Cardiac septum (tissue), 1 donor: ENCODE measurements at places on chromosomes 1 and 21. TPM values are rescaled to one million over a fixed set of nuclear protein-coding genes. Genes with fewer than 3 reads are reported as not detected.

The SPRR1B gene
- total RNA-seq: not detected

The CYYR1 gene
- total RNA-seq: 13.8 TPM

The TNFAIP8L2 gene
- total RNA-seq: 0.86 TPM

The CENPS gene
- total RNA-seq: 7.3 TPM

The TNFSF4 gene
- 0.22 TPM for total RNA-seq

- no peak for DNase-seq
Observed at GRCh38 chr1:183773482-183774274, 31.2 kb upstream of the RGL1 start.

GRCh38 chr1:26887125-26887524, 3.0 kb downstream of the GPN2 start:
- DNase-seq: no peak

- no peak for DNase-seq
Observed at GRCh38 chr1:238677567-238677966, 708.8 kb upstream of the CHRM3 start.

DNA sequence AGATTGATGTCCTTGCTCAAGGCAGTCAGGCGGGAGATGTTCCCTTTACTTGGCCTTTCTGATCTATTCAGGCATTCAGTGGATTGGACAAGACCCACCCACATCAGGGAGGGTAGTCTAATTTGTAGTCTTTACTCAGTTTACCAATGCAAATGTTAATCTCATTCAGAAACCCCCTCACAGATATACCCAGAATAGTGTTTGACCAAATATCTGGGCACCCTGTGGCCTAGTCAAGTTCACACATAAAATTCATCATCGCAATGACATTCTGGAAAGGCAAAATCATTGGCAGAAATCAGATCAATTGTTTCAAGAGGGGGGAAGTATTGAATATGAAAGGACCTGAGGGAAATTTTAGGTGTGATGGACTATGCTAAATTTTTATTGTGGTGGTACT, 12.5 kb upstream of the SFT2D2 start:
- no peak for DNase-seq

- DNase-seq: no peak
Observed at GRCh38 chr1:241846862-241847539, 1.0 kb upstream of the EXO1 start.

- no peak for DNase-seq
Observed at GRCh38 chr1:15453734-15454133, 2.8 kb upstream of the CELA2A start.

DNA sequence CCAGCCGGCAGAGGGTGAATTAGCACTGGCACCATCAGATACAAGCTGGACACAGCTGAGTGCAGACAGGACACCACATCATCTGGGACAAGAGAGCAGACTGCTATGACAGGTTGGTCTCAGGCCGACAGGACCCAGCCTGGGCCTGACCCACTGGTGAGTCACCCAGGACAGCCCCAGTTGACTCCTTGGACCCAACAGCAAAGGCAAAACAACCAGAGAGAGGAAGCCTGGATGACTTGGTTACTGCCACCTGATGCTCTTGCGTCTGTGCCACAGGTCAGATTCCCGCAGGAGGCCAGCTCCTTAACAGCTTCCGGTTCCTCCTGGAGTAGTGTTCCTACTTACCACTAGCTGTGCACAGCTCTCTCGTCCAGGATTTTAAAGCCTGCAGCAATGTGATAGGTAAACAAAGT, 18.5 kb downstream of the CCN1 start:
- peak; percentile 54 for DNase-seq

- DNase-seq: no peak
Observed at GRCh38 chr1:54506594-54506993, 41.4 kb upstream of the ACOT11 start.

- no peak for DNase-seq
Observed at GRCh38 chr21:28588997-28589396, 403.7 kb downstream of the LTN1 start.

DNA sequence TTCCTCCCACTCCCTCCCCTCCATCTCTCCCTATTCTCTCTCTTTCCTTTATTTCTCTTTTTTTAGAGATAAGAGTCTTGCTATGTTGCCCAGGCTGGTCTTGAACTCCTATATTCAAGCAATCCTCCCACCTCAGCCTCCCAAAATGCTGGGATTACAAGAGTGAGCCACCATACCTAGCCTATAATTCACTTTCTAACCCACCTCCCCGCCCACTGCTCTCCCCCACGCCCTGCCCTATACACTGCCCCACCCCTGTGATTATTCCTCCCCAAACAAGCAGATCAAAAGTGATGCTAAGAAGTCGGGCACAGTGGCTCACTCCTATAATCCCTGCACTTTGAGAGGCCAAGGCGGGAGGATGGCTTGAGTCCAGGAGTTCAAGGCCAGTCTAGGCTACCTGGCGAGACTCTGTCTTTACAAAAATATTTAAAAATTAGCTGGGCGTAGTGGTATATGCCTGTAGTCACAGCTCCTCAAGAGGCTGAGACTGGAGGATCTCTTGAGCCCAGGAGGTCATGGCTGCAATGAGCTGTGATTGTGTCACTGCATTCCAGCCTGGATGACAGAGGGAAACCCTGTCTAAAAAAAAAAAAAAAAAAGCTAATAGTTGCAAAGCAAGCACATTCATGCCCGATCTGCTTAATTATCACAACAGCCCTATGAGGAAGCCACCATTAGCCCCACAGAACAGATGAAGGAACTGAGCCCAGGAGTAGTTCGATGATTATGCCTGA, 12.8 kb upstream of the E2F2 start:
- DNase-seq: no peak

DNA sequence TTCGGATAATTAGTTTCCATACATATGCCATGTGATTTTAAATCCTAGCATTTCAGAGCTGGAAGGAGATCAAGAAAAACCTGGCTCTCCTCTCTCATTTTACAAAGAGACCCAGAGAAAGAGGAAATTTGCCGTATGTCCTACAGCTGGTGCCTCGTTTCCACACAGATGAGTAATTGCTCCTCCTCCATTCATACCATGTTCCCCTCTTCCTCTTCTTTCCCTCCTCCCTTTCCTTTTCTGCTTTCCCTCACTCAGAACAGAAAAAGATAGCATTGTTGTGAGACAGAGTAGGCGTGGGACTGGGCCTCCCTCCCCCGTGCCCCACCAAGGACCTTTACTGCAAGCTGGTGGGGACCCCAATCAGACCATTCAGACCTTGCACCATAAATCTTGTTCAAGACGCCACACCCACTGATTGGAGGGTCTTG, 13.7 kb upstream of the SLC44A3 start:
- no peak for DNase-seq

GRCh38 chr1:19640363-19641316, 3.5 kb upstream of the NBL1 start:
- peak; percentile 49 for DNase-seq

DNA sequence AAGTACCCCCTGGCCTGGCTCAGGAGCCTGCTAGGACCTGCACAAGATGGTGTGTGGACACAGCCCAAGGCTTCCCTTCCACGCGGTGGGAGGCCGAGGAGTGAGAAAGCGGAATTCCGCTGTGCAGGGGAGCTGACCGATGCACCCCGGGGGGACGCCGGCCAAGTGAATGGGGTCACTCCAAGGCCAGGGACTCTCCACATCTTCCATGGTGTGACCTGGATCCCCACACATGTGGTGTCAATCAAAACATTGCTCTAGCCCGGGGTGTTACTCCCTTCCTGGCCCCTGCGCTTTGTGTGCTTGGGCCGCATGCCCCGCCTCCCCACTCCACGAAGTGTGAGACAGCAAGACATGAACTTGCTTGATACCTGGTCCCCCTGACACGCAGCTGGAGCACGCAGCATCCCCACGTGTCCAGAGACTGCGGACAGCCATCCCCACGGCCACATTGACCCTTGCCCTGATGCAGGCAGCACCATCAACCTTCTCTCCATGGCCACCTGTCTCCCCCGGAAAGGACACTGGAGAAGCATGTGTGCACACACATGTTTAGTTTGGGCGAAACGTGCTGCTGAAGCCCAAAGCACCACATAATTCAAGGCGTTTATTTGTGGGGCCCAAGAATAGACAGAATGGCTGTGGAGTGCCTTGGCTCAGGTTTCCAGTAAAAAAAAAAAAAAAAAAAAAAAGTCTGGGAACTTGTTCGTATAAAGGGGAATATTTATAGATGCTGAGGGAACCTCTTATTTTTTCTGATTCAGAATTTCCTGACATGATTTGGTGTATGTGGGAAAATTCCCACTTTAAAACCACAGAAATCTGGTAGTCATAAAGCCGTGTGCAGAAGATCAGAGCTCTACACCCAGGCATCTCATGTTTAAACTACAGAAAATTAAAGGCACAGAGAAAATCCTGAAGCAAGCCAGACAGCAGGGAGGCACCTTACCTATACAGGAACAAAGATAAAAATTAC, 171.7 kb downstream of the HUNK start:
- DNase-seq: no peak

GRCh38 chr1:248858096-248858890, 592 bp downstream of the ZNF692 start:
- DNase-seq: no peak

DNA sequence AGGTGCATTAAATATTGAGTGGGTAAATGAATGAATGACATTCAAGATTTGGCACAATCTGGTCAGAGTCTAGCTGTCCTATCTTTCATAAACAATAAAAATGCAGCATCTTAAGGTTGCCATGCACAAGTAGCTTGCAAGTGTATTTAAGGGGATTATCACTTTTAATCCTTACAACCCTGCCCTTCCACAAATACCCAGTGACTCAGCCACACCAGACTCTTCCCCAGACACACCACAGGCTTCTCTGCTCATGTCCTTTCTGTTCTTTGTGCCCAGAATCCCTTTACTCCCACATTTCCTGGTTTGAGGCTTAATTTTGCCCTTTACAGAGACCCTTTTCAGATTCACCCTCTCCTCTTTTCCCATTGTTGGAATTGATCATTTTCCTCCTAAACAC, 59.8 kb downstream of the KIRREL1 start:
- DNase-seq: no peak

GRCh38 chr1:175434283-175434860, 241.8 kb upstream of the KIAA0040 start:
- no peak for DNase-seq

GRCh38 chr1:224922404-224923164, 6.9 kb upstream of the DNAH14 start:
- DNase-seq: no peak

DNA sequence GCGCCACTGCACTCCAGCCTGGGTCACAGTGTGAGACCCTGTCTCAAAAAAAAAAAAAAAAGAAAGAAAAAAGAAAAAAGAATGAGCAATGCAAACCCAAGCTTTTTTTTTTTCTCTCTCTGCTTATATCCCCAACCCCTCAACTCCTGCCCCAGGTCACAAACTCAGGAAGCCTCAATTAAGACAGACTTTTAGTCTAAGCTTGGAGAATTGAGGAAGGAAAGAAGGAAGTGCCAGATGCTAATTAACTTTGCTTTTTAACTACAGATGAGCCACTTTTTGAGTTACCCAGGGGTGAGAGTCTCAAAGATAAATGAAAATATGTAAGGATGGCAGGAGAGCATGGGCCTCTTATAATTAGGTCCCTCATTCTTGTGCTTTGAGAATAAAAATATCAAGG, 33.3 kb downstream of the PIK3CD start:
- no peak for DNase-seq

DNA sequence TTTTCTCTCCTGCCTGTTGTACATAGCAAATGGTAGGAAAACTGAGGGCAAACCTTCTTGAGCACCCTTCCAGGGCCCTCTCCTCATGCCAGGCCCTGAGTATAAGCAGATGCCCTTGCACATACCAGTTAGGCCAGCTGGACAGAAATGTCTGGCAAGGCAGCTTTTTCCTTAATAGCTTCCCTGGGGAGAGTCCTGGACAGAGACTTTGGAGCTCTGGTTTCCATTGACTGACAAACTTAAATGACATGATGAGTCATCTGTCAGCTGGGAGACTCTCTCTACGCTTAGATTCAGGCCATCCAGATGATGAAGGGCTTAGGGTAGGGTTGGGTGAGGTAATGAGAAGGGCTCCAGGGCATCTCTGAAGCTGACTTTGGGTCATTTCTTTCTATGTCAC, 317.5 kb downstream of the ASTN1 start:
- DNase-seq: no peak

- no peak for DNase-seq
Observed at GRCh38 chr1:36359911-36360550, 25.7 kb downstream of the STK40 start.

DNA sequence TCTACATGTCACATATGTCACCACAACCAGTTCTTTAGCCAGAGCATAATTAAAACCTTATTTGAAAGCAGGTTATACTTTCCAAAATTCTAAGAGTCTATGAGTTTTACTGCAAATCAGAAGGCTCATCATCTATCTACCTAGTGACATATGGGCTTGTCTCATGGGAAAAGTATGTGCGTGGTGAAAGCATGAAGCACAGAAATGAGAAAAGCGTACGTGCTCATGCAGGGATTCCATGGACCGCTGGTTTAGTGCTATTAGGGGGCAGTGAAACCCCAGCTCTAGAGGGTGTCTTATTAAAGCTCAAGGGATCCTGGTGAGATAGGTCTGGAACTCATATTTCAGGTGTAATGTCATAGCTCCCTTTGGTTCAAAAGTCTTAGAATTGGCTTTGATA, 50.2 kb downstream of the FAM163A start:
- DNase-seq: no peak

DNA sequence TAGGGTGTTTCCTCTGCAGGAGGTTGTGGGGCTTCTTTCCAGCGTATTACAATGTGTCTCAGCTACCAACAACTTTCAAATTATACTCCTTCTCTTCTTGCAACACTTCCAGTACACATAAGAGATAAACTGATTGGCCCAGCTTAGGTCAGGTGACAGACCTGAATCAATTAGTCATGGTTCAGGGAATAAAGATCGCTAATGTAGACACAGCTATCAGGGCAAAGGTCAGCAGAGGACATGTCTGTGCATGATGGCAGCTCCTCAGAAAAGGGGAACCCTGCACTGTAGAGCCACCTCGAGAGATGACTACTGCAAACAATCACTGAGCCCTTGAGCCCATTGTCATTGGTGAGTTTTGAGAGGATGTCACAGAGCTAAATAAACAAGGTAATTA, 36.8 kb upstream of the PKN2 start:
- DNase-seq: no peak

GRCh38 chr1:44808938-44809917, 905 bp downstream of the BTBD19 start:
- DNase-seq: no peak

GRCh38 chr21:15281714-15282113, 216.9 kb upstream of the NRIP1 start:
- DNase-seq: no peak

GRCh38 chr1:214317300-214317699, 36.3 kb downstream of the SMYD2 start:
- DNase-seq: no peak

GRCh38 chr21:38905752-38906151, 100.0 kb downstream of the ETS2 start:
- DNase-seq: no peak
